DND-41 (cell line): ENCODE measurements at places on chromosomes 5 and 9.

DNA sequence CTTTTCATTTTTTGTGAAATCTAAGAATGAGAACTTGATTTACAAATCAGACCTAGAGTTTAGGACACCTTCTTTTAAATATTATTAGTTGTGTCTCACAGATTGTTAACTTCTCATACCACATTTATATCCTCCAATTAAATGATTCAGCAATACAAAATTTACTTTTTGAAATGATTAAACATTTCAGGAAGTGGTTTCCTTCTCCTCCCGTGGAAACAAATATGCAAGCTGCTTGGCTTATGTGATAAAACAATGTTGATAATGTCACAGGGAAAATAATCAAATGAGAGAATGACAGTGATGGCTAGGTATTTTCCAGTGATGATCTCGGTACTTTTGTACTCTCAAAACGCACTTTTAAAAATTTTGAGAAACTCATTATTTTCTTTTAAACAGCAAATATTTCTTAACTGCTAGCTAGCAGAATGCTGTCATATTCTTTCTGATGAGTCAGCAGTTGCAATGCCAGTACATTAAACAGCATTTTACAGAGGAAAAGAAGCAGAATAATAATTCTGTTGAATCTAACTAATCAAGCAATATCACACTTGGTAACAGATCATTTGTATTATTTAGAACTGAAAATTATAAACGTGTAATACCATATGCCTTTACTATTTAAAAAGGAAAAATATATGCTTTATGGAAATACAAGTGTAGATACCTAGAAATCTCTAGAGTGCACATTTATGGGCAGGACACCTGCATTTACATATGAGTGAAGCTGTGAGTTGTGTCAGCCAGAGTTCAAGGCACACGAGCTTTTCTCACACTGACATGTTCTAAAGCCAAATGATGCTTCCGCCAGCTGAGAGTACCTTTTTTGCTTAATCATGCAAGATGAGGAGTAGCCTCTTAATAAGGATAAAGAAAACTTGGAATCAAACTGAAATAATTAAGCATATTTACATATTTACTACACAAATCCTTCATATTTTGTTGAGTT, 53.6 kb upstream of the CDH18 start:
- H3K4me1 ChIP-seq = no peaks in the 10 kb centered on the region
- no peaks in the 10 kb centered on the region for H3K36me3 ChIP-seq
- no peak for DNase-seq
- no peak overlapping the region for H3K4me3 ChIP-seq
- H3K27ac ChIP-seq = no peak overlapping the region

GRCh38 chr5:52638732-52639131, 149.0 kb upstream of the ITGA1 start:
- no peaks in the 10 kb centered on the region for H3K4me1 ChIP-seq
- DNase-seq = no peak
- no peak overlapping the region for H3K27ac ChIP-seq
- H3K36me3 ChIP-seq = no peaks in the 10 kb centered on the region
- H3K4me3 ChIP-seq = no peak overlapping the region

DNA sequence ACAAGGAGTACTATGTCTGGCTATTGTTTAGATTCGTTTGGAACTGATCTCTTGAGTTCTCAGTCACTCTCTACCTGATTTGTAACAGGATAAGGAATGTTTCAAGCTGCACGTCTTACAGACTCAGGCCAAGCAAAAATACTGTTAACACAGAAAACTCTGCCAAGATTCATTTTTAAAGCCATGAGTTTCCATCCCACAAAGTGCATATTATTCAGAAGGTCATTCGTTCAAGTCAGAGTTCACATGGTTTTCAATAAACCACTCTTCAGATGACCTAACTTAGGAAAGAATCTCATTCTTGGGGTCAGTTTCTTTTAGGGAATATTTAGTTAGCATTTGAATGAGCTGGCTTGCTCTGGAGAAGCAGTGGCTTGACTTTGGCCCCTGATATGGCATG, 49.3 kb downstream of the F2R start:
- no peak for DNase-seq
- no peaks in the 10 kb centered on the region for H3K36me3 ChIP-seq
- H3K4me3 ChIP-seq = no peak overlapping the region
- no peaks in the 10 kb centered on the region for H3K27me3 ChIP-seq
- no peaks in the 10 kb centered on the region for H3K4me1 ChIP-seq

DNA sequence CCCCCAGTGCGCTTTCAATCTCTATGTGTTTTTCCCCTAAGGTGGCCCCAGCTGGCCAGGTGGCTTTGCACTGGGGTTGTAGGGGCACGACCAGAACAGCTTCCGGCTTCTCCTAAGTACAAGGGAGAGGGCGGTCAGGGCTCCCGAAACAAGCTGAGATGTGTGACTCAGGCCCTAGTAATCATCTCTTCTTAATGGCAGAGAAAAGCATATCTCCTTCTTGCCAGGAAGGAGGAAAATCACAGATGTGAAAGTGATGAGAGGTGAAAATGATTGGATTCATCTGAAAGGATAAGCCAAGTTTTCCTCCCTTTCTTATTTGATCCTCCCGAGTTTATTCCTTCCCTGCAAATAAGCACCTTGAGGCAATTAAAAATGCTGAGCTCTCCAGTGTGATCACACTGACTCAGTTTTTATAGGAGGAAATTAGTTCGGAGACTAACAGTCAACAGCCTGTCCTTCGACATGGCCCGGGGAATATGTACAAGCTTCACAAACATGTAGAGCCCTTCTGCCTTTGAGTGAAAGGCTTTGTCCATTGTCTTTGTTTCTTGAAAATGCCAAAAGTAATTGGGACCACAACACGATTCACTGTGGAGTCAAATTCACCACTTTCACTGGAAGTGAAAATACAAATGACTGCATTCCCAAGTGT, 514.8 kb downstream of the PSAT1 start:
- no peaks in the 10 kb centered on the region for H3K4me1 ChIP-seq
- DNase-seq = no peak
- no peak overlapping the region for H3K4me3 ChIP-seq
- H3K27me3 ChIP-seq = no peaks in the 10 kb centered on the region

DNA sequence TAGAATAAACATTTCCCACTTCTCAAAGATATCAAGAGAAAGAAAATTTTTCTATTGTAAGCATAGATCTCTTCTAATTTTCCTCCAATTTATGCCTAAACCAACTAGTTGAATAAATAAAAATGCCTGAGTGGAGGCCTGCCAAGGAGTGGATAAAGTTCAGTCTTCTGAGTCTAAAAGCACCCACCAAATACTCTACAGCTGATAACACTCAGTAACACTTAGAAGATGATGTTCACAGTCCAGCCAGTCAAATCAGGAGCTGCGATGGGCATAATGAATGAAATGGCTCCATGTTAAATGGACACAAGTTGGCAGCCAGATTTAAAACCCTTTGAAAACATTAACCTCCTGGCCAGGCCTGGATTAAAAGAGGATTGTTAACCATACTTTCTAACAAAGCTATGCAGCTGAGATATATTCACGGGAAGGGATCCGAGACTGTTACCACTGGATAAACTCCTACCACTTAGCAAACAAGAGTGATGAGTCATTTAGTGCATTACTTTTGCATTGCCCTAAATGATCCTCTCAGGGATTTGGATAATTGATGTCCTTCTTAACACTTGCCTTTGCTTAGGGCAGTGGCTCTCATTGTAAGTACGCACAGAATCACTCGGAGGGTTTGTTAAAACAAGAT, 63.7 kb upstream of the CCDC112 start:
- H3K4me1 ChIP-seq = no peaks in the 10 kb centered on the region
- H3K36me3 ChIP-seq = no peaks in the 10 kb centered on the region
- no peak overlapping the region for H3K27ac ChIP-seq
- H3K4me3 ChIP-seq = no peak overlapping the region
- H3K27me3 ChIP-seq = no peaks in the 10 kb centered on the region

GRCh38 chr9:33719581-33720374, 75.6 kb upstream of the PRSS3 start:
- H3K4me1 ChIP-seq = peaks cover 5% of the 10 kb centered on the region
- H3K36me3 ChIP-seq = no peaks in the 10 kb centered on the region
- DNase-seq = peak; percentile 46

- H3K4me3 ChIP-seq = no peak overlapping the region
- DNase-seq = no peak
- H3K4me1 ChIP-seq = peaks cover 21% of the 10 kb centered on the region
- no peaks in the 10 kb centered on the region for H3K27me3 ChIP-seq
- peaks cover 3% of the 10 kb centered on the region for H3K36me3 ChIP-seq
- no peak overlapping the region for H3K27ac ChIP-seq
These were observed 4.9 kb downstream of the SH3GLB2 start for GRCh38 chr9:129023036-129023907.

DNA sequence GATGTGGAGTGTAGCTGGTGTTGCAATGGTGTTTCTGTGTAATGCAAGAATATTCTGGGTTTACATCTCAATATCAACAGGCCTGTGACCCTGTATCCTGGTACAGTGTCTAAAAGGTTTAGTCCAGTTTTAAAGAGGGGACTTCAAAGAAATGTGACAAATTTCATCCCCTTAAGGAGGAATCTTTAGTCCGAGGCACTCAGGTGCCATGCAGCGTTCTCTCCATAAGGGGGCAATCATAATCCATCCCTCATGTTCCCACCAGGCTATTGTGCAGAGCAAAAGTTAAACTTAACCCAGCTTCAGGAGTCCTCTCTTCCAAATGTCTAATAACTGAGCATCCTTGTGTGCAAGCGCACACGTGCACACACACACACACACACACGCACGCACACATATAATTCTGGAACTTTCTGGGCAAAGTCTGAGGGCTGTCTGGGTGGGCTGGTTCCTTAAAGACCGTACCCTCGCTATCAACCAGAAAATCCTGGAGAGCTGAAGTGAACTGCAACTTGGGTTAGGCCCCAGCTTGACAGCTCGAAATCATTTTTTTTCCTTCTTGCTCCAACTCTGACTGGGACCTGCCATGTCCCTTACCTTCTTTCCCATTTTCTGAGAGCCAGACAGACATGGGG, 46.0 kb downstream of the CRB2 start:
- no peaks in the 10 kb centered on the region for H3K36me3 ChIP-seq
- H3K4me3 ChIP-seq = no peak overlapping the region
- H3K27ac ChIP-seq = no peak overlapping the region
- peak; percentile 36 for DNase-seq
- no peaks in the 10 kb centered on the region for H3K27me3 ChIP-seq

GRCh38 chr5:161064781-161065180, 212.8 kb upstream of the ATP10B start:
- no peaks in the 10 kb centered on the region for H3K36me3 ChIP-seq
- H3K4me1 ChIP-seq = no peaks in the 10 kb centered on the region
- DNase-seq = no peak
- H3K27ac ChIP-seq = no peak overlapping the region

DNA sequence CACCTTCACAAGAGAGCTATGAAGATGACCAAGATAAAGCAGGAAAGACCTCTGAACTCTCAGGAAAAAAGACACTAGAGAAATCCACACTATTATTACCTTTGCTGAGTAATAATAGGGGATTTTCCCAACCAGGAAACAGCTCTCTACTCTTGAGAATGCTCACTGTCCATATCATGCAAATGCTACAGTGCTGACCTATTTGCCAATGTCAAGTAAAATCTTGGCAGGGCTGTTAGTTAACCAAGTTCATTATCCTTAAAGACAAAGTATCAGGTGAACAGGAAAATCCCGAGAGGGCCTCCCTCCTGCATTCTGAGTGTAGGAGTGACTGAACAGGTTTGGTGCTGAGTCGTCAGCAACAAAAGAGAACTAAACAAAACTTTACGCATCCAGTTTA, 306.6 kb downstream of the ACTL7B start:
- H3K4me3 ChIP-seq = no peak overlapping the region
- H3K4me1 ChIP-seq = no peaks in the 10 kb centered on the region
